Astrocyte of the spinal cord (primary cell): ENCODE measurements at places on chromosomes 5 and 9.

- no peak for DNase-seq
These were observed 39.5 kb downstream of the PRRT1B start for GRCh38 chr9:131584858-131585257.

DNA sequence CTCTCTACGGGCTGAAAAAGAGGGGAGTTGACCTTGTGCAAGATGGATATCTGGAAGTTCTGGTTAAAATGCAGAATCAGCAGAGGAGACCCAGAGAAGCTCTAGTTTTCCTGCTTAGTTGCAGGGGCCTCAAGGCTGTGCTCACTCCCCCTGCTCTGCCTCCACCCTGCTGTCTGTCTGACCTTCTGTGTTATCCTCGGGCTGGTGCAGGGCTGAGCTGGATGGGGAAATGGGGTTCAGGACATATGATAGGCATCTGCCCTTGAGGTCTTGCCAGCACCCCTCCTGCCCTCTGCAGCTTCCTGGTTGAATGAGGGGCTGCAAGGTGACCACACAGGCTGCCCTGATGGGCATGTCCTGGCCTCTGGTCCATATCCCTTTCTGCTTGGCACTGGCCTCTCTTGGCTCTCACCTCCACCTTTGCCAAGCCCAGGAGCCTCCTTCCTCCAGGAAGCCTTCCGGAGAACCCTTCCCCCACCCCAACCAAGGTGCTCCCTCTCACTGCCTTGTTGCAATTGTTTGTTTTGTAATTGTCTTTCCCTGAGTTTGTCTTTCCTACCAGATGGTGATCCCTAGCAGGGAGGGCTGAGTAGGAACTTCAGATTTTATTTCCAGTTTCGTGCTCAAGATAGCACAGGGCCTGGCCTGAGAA is 1.3 kb downstream of the TMEM268 start:
- no peak for DNase-seq

GRCh38 chr9:97510797-97511654 is 9.6 kb downstream of the TMOD1 start:
- DNase-seq = peak; percentile 88

DNA sequence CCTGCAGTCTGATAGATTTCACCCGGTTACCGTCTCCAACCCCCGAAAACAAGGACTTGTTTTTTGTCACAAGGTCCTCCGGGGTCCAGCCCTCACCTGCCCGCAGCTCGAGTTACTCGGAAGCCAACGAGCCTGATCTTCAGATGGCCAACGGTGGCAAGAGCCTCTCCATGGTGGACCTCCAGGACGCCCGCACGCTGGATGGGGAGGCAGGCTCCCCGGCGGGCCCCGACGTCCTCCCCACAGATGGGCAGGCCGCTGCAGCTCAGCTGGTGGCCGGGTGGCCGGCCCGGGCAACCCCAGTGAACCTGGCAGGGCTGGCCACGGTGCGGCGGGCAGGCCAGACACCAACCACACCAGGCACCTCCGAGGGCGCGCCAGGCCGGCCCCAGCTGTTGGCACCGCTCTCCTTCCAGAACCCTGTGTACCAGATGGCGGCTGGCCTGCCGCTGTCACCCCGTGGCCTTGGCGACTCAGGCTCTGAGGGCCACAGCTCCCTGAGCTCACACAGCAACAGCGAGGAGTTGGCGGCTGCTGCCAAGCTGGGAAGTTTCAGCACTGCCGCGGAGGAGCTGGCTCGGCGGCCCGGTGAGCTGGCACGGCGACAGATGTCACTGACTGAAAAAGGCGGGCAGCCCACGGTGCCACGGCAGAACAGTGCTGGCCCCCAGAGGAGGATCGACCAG is 121.3 kb downstream of the DAB2IP start:
- no peak for DNase-seq

DNA sequence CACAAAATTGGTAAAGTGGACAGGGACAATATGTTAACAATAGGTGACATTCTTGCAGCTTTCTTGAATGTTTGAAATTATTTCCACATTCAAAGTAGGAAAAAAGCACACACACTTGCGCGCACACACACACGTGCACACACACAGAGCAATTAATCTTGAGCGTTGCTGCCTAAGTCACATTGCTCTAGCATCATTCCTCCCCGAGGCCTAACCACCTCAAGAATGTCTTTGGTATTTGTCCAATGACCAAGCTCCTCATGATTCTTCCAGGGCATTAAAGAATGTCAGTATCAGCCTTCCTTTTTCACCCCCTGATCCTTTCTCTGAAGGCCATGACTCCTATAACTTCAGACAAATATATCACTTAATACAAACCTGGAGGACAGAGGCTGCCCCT is 198.1 kb downstream of the NPR3 start:
- peak; percentile 9 for DNase-seq

GRCh38 chr5:32642276-32643002 is 57.1 kb downstream of the SUB1 start:
- DNase-seq = peak; percentile 24

DNA sequence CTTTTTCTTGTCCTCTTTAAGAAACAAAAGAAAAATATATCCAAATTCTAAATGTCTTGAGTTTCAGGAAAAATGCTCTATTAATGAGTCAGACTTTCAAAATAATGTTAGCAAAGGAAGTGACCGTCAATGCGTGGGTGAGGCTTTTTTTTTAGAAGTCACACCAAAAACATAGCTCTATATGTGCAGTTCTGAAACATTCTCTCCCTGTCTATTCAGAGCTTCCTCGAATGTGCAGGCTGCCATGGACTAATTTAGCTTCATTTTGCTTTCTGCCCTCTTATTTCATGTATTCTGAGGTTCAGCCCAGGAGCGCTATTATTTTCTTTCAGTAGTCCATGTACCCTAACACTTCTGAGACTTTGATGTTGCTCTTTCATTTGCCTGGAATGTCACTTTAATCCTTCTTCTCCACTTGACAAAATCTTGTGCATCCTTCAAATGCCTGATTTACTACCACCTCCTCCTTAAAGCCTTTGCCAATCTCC is 72.5 kb upstream of the RASA1 start:
- peak; percentile 76 for DNase-seq

- no peak for DNase-seq
These were observed 6.6 kb upstream of the PRKACG start for GRCh38 chr9:69020301-69021145.

GRCh38 chr9:69322256-69322655 is 2.8 kb upstream of the ENTREP1 start:
- no peak for DNase-seq

GRCh38 chr9:111050819-111051218 is 12.5 kb upstream of the LPAR1 start:
- DNase-seq = peak; percentile 16

- no peak for DNase-seq
These were observed 69.3 kb downstream of the PAX5 start for GRCh38 chr9:36964791-36965190.

DNA sequence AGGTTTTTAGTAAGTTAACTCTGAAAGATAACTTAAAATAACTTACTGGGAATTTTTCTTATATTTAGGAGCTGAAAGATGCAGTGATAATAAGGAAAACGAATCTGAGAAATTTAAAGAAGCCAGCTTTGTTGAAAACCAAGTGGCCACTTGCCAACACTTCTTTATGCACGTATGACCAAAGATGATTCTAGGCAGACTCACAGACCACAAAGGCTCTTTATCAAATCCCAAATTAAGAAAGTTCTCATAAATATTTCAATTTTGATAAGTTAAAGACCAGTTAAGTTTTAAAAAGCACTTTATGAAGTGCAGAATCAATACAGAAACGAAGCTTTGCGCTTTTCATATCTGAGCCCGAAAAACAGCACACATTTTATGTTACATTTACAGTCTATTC is 1.5 kb downstream of the AFF4 start:
- DNase-seq = peak; percentile 72

DNA sequence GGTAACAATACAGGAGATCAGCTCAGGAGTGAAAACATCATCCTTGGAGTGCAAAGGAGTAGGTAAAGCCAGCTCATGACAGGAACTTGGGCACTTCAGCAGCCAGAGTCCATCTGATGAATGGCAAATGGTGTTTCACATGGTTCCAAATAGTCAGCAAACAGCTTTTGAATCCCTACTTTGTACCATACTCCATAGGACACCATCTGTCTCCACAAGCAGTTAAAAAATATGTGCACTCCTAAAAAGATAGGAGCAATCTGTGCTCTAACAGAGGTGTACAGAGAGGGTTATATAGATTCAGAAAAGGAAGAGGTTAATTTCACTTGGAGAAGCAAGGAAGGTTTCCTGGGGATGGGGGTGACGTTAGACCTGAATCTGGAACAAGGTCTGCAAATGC is 21.6 kb upstream of the B4GALT1 start:
- no peak for DNase-seq

- DNase-seq = no peak
These were observed 40.2 kb downstream of the TLR4 start for GRCh38 chr9:117744369-117744768.

- DNase-seq = no peak
These were observed 30.4 kb downstream of the CAMK4 start for GRCh38 chr5:111254613-111255012.

GRCh38 chr5:132680780-132681475 is 7.1 kb downstream of the IL4 start:
- no peak for DNase-seq

DNA sequence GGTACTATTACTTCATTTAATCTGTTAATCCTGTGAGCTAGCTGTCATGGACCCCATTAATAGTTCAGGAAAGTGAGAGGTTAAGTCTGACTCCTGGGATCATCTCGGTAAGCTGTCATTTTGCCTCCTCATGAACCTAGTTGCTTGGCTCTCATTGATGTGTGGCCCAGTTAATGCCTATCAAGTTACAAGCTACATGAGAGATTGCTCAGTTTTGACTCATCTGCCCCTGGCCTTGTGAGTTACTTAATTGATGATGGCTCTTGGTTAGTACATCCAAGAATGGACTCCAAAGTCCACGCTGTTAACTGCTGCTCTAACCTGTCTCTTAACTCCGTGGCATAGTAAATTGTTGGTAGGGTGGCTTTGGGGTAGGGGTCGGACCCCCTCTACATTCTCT is 23.9 kb downstream of the LARP1 start:
- DNase-seq = peak; percentile 73

DNA sequence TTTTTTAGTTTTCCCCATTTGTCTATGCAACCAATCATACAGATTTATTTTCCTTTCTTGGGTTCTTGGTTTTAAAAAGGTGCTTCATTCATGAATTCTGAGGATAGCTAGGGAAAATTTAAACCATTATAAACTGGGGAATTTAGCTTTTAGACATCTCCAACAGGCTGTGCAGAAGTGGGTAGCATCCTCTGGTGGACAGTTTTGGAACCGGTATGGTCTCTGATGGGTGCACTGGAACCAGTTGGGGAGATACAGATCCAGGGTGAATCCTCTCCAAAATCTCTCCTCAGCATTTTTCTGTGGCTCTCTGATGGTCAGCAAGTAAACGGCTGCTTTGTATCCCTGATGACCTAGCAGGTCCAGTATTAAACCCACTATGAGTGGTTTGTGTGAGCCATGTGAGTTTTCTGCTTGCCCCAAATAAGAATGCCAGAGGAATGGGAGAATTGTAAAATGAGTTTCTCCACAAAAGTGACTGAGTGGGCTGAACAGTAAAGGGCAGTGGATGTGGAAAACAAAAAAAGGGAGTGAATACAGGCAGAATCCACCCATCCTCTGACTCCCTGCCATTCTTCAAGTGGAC is 9.1 kb upstream of the DNAJC25 start:
- peak; percentile 50 for DNase-seq

GRCh38 chr9:115730396-115730795 is 423.2 kb upstream of the PAPPA start:
- no peak for DNase-seq

DNA sequence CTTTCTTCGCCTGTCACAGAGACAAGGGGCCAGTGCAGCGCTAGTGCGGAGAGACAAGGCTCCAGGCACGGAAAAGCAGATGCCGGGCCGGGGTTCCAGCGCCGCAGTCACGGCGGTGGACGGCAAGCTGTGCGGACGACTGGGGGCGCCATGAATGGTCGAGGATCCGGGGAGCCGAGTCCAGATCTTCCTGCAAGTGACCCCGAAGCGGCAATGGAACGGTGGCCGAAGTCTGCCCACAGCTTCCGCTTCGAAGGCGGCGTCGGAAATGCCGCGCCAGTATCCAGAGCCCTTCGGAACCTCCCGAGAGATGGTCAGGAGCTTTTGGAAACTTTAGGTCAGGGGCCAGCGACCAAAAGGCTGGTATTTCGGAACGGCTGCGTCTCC is 601 bp upstream of the FAF2 start:
- DNase-seq = no peak

GRCh38 chr5:151222790-151223446 is 974 bp downstream of the CCDC69 start:
- DNase-seq = no peak

- DNase-seq = no peak
These were observed 15.5 kb upstream of the SLC25A51 start for GRCh38 chr9:37919246-37919955.

DNA sequence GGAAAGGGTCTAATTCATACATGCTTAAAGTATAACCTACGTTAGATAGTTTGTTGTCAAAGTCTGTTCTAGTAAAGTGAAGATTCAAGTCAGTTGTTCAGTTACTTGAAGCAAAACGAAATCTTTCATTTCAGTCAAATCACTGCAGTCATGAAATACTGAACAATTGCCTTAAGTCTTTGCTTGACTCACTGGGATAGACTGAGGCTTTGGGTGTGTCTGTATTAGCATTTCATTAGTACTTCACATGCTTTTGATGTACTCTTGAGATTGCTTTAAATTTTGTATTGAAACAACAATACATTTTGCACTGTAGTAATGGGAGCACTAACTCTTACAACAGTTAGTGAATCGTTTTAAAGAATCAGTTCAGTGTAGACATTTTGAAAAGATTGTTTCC is 4.0 kb upstream of the CMYA5 start:
- no peak for DNase-seq

DNA sequence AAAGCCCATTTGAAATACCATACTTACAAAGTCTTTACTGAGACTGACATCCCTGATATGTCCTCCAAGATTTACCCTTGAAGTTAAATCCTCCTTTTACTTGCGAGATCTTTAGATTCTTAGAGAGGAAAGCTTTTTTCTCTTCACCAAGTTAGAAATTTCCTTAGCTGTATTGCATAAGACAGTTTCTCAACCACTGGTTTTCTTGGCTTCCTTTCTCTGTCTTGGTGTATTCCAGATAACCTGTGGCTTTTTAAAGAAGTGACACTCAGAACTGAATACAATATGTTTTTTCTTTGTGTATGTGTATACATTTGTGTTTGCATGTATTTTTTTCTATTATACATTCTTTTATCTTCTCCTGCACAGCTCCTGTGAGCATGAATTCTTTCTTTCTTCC is 65.0 kb downstream of the SNCAIP start:
- DNase-seq = no peak

GRCh38 chr5:32190095-32190494 is 16.0 kb upstream of the GOLPH3 start:
- peak; percentile 8 for DNase-seq

- no peak for DNase-seq
These were observed 127.4 kb upstream of the TAF11L2 start for GRCh38 chr5:17370651-17371050.
